ENCODE measurements at places on chromosomes 16 and 17.

DNA sequence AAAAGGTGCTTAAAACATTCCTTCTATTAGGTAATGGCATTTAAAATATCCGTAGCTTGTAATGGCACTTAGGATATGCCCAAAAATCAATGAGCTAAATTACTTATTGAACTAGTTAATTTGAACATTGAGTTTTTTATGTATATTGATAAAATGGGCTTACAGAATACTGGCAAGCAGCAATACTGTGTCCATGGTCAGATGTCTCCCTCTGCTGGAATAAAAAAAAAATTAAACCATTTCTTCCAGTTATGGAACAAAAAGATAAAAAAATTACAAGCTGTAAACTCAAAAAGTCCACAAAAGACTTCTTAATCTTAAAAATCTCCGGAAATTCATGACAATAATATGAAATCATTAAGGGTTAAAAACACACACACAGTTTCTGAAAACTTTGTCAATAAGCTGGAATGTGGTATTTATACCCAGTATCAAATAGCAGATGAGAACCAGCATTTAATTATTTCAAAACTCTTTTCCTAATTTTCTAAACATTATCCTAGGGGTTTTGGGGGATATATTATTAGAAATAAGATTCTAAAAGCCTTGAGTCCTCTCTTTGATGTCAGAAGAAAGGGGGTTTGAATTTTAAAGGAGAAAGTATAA, 21.5 kb upstream of the PSMD7 start:
- no peak for DNase-seq

DNA sequence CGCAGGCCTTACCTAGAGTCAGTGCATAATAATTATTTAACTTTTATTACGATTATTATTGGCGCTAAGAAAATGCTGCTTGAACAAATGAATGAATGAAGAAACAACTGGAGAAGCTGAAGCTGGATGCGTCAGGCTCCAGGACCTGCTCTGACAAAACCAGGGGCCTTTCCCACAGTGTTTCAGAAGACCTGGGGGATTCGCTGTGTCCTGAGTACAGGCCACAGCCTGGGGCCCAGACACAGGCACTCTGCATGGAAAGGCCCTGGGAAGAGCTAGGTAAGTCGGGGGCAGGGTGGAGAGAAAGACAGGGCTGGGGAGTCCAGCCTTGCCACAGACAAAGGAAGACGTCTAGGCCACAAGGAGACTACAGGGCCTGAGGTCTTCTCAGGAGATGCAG, 226.1 kb downstream of the ZNF423 start:
- DNase-seq: no peak

- no peak for DNase-seq
These were observed 112.9 kb downstream of the GP2 start for GRCh38 chr16:20214401-20214800.

DNA sequence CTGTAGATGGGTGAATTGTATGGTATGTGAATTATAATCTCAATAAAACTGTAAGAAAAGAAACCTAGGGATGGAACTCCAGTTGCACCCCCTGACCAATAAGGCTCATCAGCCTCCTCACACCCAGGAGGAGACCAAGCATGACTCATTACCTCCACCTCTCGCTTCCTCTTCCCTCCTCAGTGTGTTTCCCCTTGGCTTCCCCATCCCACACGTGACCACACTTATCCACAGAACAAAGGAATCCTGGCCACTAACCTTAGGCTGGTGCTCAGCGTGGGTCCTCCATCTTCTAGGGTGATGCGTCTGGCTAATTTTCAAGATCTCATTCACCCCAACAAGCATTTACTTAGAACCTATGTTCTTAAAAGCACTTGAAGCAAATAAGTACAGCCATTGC, 36.2 kb upstream of the MAP3K14 start:
- DNase-seq: no peak

- peak; percentile 12 for DNase-seq
These were observed 1531.9 kb upstream of the CDH8 start for GRCh38 chr16:63568164-63568563.

DNA sequence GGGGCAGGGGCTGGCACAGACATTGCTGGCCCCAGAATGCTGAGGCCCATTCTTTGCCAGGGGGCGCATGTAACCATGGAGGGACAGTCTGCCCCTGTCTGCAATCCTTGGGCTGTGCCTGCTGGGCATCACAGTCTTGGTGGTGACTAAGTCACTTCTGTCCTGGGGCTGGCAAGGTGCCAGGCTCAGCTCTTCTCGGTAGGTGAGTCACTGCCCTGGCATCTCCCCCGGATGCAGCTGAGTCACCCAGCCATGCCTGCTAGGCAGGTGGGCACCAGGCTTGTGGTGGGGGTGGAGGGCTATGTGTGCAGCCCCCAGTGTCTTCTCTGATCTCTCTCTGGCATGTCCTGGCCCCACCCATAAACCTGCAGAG, 5.6 kb downstream of the RARA start:
- no peak for DNase-seq

- no peak for DNase-seq
These were observed 115.2 kb upstream of the NETO2 start for GRCh38 chr16:47258874-47259461.

DNA sequence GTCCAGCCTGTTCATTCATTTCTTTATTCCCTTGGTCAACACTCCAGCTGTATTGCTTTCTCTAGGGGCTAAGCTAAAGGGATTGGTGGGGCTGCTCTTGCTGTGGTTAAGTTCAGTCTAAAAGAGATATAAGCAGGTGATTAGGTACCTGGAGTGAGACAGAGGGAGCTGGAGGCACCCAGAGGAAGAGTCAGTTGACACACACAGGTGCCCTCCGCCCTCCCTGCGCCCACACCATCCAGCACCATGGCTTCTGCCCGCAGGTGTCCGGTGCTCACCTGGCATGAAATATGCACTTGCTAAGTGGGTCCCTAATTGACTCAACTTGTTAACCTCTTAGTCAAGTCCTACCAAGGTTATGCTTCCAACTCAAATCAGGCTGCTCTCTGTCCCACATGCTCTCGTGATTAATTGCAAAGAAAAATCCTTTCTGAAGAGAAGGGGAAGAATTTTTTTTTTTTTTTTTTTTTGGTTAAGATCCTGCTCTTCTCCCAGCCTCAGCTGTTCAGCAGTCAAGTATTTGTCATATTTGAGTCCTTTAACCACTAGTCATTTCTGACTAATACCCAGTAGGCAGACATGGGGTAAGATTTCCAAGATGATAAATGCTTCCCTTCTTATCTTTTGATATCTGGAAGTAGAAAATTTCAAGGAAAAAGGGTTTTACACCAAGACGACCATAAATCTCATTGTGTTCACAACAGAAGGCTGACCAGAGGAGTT, 199.8 kb upstream of the WSCD1 start:
- DNase-seq: no peak

DNA sequence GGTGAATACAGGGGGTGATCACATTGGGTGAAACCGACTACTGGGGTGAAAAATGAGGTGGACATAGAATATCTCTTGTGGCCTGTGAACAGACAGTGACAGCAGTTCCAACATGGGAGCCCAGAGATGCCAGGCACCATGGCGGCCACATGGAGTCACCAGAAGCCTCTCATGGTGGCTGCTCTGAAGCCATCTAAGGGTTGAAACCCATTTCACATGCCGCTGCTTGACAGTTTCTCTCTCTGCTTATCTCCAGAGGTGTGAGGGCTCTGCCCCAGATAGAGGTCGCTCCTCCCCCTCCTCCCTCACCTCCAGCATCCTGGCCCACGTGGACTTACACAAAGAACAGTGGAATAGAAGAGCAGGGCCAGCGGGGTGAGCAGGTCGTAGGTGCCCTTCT, 37.9 kb upstream of the PIK3R6 start:
- DNase-seq: no peak

GRCh38 chr17:68943123-68943811, 11.9 kb downstream of the ABCA8 start:
- DNase-seq: no peak

DNA sequence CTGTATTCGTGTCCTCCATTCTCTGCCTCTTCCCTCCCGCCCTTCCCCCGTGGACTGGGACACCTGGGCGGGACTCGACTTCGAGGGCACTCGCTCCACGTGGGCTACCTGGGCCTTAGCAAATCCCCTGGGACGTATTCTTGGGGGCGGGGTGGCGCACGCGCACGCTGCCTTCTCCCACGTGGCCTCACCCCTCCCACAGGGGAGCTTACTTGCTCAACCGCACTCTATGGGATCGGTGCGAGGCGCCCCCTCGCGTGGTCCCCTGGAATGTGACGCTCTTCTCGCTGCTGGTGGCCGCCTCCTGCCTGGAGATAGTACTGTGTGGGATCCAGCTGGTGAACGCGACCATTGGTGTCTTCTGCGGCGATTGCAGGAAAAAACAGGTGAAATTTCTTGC, 3.5 kb downstream of the VMO1 start:
- DNase-seq: no peak

GRCh38 chr16:86479419-86479818, 30.9 kb upstream of the FOXF1 start:
- DNase-seq: no peak

DNA sequence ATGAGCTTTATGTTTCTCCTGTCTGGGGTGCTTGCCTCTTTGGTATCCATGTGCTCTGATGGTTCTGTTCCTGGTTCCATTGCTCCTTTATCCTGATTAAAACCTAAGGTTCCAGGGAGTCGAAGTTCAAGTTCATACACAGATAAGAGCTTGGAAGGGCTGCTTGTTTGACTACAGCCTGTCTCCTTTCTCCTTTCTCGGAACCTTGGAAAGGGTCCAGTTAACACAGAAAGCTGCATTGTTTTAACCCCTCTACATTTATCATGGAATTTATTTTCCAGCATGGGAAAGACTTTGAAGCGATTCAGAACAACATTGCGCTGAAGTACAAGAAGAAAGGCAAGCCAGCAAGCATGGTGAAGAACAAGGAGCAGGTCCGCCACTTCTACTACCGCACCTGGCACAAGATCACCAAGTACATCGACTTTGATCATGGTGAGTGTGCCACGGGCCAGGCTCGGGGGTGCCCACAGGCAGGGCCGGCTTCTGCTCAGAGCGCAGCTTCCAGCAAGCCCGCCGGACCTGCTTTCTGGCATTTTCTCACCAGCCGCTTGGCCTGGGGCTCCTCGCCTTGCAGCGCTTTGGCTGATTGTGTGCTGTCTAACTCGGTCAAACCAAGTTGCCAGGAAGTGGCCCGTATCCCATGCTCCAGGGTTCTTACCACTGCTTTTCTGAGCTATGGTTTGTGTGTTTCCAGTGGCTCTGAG, 19.9 kb downstream of the CRAMP1 start:
- DNase-seq: no peak

DNA sequence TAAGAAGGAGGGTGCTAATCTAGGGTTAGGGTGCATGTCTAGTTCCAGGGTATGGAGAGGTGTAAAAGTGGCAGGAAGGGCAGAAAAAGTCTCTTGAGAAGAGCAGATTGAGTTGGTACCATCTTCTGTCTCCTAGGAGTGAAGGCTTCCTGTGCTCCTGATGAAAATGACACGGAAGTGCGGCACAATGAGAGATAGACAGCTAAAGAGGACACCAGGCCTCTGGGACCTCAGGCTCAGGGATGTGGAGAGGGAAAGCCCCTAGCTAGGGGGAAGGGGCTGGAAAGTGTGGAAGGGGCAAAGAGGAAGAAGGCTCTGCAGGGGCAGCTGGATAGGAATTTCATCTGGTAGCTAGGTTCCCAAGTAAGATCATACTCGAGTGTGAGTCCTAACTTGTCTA, 498.3 kb upstream of the EEF2KMT start:
- no peak for DNase-seq

DNA sequence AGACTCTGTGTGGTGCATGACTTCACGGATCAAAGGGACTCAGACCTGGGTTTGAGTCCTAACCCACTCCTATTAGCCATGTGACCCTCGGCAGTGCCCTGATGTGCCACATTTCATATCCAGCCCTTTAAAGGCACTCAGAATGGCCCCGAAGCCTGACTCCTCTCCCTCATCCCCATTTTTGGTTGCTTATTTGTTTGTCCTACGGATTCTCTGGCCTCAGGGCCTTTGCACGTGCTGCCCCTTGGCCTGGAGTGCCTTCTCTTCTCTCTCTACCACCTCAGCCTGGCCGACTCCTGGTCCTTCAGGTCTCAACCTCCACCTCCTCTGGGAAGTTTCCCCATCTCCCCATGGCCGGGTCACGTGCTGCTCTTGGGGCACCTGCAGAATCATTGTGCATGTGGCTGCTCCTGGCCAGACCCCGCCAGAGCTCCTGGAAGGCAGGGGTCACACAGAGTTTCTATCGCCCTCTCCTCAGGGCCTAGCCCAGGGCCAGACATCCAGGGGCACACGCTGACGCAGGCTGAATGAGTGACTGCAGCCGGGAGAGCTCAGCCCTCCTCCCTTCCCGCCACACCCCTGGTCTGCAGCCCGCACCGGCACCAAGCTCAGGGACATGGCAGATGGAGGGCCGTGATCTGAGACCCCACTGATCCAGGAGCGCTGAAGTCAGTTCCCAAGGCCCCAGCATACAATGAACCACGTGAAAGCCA, 22.0 kb upstream of the CIBAR2 start:
- no peak for DNase-seq

DNA sequence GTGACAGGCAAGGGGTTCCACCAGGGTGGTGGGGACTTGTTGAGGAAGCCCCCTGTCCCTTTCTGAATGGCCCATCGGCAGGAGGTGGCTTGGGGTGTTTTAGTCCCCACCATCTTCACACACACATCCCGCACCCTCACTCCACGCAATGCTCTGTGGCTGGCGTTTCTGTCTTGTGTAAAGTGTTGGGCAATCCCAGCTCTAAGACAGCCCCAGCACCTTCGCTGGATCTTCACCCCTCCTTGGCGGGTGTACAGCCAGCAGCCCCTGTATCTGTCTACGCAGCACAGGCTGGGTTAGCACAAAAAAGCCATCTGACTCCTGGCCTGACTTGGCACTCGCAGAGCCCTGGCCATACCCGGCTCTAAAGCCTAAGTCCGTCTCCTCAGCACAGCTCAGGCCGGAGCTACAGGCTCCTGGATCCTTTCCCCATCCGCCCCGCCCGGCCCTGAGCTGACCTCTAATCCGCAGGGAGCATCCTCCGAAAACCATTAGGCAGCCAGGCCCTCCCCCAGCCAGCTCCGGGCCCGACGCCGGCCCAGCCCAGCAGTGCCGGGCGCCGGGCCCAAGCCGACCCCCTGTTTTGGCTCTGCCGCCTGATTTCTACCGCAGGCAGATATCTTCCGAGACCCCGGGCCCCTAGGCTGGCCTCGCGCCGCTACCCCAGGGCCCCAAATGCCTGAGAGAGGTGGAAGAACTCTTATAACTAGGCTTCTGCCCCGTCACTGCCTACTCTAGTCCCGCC, 42.4 kb upstream of the TAC4 start:
- DNase-seq: no peak

- no peak for DNase-seq
These were observed 30.7 kb upstream of the CCNF start for GRCh38 chr16:2398520-2398919.

- no peak for DNase-seq
These were observed 33.7 kb downstream of the LITAFD start for GRCh38 chr16:8915722-8916301.
